H9 (cell line): ENCODE measurements at places on chromosomes 5 and 9. TPM values are rescaled to one million over a fixed set of nuclear protein-coding genes. Genes with fewer than 3 reads are reported as not detected.

DNA sequence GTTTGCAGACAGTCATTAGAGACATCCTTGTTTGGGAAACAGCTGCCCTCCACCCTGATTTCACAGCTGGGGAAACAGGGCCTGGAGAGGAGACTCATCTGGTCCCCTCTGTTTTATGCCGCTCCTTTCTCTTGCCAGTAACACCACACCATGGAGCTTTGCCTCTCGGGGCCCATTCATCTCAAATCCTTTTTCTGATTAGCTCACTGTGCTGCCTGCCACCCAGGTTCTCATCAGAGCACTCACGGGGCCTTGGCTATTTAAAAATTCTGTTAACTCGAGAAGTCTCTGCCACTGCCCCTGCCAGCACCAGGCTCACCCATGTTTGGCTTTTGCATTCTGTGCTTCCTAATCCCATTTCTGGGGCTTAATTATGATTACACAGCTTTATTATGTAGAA lies 36.8 kb upstream of the C5orf58 start:
- no peak for DNase-seq

- no peak for DNase-seq
Measured at GRCh38 chr5:129670957-129671500, 76.9 kb upstream of the MINAR2 start.

DNA sequence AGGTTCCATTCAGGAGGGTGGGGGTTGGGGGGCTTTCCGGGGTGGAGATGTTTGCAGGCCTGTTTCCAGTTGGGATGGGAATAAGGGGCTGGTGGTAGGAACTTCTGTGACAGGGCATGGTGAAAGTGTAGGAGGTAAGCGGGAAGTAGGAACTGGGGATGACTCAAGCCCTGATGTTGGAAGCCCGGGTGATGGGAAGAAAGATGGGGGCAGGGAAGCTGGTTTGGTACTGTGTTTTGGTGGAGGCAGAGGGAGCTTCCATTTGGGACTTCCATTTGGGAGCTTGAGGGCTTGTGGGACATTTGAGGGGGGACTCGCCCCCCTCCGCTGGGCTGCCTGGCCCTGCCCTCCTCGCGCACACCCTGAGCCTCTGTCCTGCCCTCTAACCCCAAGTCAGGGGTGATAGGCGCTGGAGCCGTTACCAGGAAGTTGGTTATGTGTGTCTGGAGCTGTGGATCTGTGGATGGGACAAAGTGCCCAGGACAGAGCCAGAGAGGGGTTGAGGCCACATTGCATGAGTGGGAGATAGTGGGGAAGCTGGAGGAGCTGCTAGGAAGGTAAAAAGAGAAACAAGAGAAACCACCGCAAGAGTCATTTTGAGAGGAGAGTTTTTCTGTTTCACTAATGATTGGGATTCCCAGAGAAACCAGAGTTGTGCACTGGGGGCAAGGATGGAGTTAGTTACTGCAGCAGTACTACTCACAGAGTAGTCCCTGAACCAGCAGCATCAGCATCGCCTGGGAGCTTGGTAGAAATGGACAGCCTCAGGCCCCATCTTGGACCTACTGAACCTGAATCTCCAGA lies 6.6 kb downstream of the RGS14 start:
- DNase-seq, result no peak

DNA sequence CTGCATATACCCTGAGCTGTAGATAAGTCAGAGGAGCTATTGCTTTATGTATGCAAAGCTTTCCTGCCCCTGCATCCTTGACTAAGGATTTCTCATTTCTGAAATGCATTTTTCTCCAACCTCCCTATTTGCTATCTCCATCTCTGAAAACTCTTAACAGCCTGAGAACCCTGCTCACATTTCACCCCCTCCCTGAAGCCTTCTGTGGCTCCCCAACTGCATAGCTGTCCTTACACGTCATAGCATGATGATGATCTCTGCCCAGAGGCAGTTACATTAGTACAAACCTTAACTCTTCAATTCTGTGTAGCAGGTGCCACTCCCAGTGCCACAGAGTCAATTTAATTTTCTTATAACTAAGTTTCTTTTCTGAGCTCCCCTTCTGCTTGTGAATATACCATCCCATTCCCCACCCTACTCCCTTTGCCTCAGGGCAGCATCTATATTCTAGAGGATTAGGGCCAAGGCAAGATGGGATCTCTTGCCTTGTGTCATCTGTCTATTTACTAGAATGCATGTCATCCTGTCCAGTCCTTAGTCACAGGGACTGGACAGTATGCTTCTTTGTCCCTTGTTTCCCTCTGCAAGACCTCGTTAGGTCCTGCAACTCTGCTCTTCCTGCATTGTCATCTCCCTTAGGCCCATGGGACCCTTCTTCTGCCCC lies 149.7 kb upstream of the SPRY4 start:
- DNase-seq, result no peak

GRCh38 chr9:36191686-36192085 lies 965 bp downstream of the CLTA start:
- DNase-seq, result no peak

- no peak for DNase-seq
Measured at GRCh38 chr5:143820451-143820850, 8.5 kb downstream of the HMHB1 start.

The PHF24 gene
- 0.24 and 0.68 TPM in 2 replicates for total RNA-seq

The ASTN2 gene
- total RNA-seq, result 9.7 and 10.1 TPM in 2 replicates

The DTWD2 gene
- 10.1 and 10.8 TPM in 2 replicates for total RNA-seq

The FOXD4L5 gene
- total RNA-seq, result 0.13 TPM in 1 of 2 replicates, not detected in the other

The ACTL7B gene
- total RNA-seq, result 0.09 TPM in 1 of 2 replicates, not detected in the other
